H9 (cell line): ENCODE measurements at places on chromosomes 5 and 9. TPM values are rescaled to one million over a fixed set of nuclear protein-coding genes. Genes with fewer than 3 reads are reported as not detected.

The IFNA21 gene
- total RNA-seq = not detected in 2 replicates

The MTAP gene
- 91.5 and 102 TPM in 2 replicates for total RNA-seq

The IFNA2 gene
- total RNA-seq = not detected in 2 replicates

The HNRNPK gene
- 790 and 802 TPM in 2 replicates for total RNA-seq
